NCI-H345 (cell line): ENCODE measurements at places on chromosomes 2 and 18.

DNA sequence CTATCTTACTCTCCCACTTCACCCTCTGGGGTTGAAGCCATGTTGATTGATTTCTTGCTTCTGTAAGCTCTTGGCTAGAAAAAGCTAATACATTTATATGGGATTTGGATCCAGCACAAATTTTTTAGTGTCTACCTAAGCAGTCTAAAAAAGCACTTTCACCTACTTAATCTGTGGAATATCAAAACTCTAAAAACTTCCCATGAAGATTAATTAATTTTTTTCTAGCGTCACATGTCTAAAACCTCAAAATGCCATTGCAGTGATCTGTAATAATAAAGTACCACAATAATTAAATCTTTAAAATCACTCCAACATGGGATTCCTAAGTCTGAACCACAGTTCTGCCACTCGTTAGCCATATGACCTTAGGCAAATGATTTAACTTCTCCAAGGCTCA is 180.1 kb downstream of the EN1 start:
- DNase-seq: no peak

DNA sequence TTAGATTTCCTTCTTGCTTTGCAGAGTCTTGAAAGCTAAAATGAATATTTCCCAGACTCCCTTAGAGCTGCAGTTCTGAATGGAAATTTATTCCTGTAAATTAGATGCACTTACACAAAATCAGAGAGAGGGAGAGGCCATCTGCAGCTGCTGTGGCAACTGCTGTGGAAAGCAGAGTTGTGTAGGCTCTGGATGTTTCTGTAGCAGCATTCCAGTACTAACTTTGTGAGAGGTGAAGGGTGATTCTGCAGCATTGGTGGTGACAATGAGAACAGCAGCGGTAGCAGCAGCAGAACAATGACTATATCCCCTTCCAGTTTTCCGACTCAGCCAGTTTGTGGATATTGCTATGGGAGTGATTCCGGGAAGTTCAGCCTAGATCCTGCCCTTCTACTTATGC is 433.0 kb upstream of the REG3G start:
- DNase-seq: no peak

GRCh38 chr2:159349674-159350299 is 63.3 kb upstream of the WDSUB1 start:
- no peak for DNase-seq

DNA sequence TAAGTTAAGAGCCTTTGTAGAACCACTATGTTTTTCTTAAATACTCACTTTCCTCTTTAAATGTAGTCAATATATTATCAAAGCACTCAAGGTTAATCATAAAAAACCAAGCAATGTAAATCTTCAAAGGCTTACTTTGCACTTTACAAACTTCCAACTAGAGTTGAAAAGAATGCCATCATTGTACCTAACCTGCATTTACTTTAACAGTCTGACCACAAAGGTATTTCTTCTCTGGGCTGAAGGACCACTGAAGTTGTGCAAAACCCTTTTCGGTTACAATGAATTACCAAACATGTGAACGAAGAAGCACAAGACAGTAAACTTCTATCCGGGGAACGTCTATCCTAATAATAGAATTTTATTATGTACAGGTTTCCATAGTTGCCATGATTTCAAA is 3.0 kb downstream of the HNRNPLL start:
- DNase-seq: no peak

DNA sequence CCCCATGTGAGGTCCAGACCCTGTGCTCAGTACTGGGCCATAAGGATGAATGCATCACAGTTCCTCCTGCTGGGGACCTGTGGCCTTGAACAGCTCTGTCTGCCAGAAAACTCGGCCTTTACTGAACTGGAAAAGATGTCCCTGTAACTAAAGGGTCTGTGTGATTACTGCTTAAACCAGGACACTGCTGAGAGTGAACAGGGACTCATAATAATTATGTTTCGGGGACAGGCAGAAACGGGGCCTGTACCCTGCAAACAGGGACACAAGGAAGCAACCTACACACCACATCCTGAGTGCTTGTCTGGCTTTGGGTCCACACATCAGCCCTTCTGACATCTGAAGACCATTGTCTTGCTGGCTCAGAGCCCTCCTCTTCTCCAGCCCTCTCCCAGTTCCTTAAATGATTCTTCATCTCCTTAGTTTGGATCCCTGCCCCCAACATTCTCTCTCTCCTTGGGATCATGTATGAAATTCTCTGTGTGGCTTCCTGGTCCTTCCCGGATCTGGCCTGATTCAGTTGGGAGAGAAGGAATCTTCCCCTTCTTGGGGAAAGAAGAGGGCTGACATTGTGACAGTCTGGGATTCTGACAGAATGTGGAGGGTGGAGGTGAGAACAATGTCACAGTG is 248.0 kb downstream of the MYCN start:
- DNase-seq: no peak

- DNase-seq: peak; percentile 0
These were observed 7.4 kb upstream of the SLC16A14 start for GRCh38 chr2:230075988-230076631.

- DNase-seq: peak; percentile 42
These were observed 68.6 kb downstream of the ZBTB7C start for GRCh38 chr18:48340560-48340959.

GRCh38 chr18:42471885-42472284 is 516.9 kb downstream of the PIK3C3 start:
- no peak for DNase-seq

GRCh38 chr2:130351711-130352110 is 4.1 kb upstream of the PTPN18 start:
- no peak for DNase-seq

DNA sequence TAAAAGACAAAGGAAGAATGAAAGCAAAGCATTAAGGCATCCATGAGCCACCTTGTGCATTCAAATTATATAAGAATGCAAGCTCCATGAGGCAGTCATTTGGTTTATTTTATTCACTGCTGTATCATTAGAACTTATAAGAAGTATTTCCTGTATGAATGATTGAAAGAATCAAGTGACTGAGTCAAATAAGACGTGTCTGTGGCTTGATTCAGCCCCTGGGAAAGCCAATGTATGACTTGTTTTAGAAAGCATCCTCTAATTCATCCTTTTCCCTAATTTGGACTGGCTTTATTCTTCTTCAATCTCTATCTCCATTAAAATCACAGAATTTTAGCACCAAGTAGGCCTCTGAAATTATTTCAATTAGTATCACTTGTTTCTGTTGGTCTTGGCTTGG is 461.1 kb downstream of the LPIN1 start:
- DNase-seq: no peak

DNA sequence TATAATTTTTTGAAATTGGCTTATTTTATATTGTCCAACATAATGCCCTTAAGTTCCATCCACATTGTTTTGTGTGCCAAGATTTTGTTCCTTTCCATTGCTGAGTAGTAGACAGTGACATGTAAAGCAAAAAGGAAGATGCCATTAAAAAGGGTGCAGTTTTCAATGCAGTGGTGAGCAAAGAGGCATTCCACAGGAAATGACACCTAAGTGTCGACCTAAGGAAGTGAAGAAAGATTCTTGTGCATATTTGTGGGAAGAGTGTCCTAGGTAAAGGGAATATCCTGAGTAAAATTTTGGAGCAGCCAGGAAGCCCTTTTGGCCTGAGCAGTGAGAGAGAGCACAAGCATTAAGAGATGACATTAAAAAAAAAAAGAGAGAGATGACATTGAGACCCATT is 1099.9 kb downstream of the DPP10 start:
- DNase-seq: no peak

DNA sequence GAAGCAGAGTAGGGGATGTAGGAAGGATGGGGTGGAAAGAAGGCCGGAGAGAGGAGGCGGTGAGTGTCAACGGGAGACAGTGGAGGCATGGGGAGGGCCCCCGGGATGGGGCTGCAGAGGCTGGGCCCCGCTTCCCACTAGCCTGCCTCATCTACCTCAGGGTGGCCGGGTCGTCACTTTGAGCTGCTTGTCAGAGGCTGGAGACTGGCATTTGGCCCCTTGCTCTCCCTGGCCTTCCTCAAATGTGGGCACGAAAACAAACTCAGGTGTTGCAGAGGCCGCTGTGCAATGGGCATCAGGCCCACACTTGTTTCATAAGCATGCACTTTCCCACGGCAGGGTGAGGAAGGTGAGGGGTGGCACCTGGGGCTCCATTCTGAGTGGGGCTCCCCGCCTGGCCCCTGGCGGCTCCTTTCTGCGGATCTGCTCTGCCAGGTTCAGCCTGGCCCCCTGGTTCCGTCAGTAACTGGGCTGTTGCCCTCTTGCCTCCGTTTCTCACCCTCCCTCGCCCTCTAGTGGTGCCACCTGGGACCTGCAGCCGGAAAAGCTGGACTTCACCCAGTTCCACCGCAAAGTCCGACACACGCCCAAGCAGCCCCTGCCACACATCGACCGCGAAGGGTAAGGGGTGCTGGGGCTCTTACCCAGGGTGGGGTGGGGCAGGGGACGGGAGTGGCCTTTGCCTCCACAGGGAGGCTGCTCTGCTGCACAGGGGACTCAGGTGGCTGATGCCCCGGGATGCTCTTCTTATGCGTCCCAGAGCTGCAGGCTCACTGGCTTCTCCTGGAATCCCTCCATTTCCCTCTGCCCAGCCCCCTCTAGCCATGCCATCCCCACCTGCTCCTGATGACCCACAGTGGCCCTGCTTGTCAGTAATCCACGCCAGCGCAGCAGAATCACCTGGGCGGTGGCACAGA is 125.4 kb downstream of the CTIF start:
- DNase-seq: peak; percentile 53

GRCh38 chr2:196758474-196759377 is 40.8 kb downstream of the GTF3C3 start:
- DNase-seq: peak; percentile 3

- no peak for DNase-seq
These were observed 397.8 kb downstream of the NBAS start for GRCh38 chr2:15163326-15163725.

DNA sequence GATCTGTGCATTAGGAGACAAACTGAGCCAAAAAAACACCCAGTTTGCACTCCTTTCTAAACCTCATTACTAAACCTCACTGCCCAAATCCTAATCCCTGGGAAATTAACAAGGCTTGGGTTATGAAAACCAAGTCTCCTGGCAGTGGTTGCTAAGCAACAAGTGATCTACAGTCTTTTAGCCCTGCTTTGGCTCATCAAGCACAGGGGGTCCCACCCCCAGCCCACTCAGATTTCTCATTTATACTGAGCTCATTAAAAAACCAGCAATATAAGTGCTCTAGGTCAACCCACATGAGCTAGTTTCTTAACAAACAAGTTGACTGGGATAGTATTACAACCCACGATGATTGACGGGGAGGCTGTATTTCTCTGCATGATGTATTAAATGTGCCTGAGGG is 18.4 kb downstream of the DNER start:
- DNase-seq: no peak

DNA sequence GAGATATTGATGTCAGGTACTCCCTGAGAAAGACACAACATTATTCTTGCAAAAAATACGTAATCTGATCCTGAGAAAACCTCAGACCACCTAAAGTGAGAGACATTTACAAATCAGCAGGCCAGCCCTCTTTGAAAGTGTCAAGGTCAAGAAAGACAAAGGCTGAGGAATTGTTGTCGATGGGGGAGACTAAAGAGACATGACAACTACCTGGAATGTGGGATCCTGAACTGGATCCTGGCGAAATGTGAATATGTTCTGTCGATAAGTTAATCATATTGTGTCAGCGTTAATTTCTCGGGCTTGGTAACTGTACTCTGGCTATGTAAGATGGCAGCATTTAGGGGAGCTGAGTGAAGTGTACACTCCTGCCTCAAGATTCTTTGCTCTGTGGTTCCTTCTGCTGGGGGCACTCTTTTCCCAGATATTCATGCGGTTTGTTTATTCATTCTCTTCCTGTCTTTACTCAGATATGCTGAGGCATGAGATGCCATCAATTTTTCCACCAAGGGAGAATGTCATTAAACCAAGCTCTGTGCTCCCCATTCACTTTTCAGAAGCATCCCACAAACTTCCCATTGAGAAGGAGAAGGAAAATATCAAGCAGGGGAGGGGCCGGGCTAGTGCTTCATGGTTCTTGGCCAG is 154.9 kb downstream of the CAPN13 start:
- DNase-seq: no peak

DNA sequence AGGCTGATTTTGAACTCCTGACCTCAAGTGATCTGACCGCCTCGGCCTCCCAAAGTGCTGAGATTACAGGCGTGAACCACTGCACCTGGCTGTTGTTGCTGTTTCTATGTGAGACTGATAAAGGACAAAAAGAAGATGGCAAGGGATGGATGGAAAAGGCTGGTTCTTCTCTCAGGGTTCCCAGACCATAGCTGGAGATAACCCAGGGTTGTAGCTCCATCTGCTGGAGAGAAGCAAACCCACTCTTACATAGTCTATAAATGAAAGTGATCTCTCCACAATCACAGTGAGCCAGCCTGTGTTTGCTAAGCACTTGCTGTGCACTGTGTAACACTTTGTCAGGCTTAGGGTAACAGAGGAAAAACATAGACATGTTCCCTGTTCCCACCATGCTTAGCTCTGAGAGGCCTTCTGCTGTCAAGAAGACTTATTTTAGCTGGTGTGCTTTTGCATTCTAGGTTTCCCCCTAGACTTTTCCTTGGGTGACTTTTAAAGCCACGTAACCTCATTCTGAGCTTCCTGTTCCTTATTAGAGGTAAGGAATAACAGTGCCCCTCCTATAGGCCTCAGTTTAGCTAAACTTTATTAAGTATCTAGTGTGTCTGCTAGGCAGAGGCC is 49.7 kb downstream of the LIMS1 start:
- DNase-seq: peak; percentile 79

- DNase-seq: no peak
These were observed 23.4 kb upstream of the PAX3 start for GRCh38 chr2:222322236-222322635.

DNA sequence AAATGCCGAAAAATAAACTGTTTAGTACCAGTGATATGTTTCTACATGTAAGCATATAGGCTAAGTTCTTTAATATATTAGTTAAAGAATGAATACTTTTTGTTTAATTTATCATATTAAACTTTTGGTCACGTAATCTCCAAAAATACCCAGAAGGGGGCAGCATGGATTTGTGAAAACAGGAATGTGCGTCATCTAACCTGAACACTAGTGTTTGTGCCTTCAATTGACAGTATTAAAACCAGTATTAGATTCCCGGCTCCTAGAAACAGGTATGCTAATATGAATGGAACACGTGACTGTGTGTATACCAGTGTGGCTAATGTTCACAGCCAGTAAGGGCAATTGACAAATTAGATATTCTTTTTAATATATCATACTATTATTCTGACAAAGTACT is 51.8 kb downstream of the WDR7 start:
- peak; percentile 35 for DNase-seq

GRCh38 chr2:130966775-130967490 is 126.3 kb downstream of the FAM168B start:
- DNase-seq: no peak

GRCh38 chr2:54401554-54401953 is 54.6 kb upstream of the SPTBN1 start:
- no peak for DNase-seq

DNA sequence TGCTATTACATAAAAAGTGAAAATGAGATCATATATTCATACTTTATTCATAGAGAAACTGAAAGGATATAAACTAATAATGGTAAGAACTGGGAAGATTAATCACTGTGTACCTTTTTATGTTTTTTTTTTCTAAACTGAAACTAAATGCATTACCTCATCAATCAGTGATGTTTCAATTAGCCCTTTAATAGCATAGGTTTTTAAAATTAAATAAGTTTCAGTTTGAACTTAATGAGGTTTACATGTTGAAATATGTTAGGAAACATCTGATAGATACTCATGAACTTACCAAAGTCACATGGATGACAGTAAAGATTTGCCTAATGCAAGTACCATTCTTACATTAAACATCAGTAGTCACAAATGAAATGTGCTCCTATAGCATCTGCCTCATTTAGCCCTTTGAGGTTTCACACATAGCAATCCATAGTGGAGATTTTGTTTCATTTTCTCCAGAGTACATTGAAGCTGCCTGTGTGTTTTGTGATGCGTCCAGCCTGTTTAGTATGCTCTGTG is 8.9 kb downstream of the MAPRE2 start:
- no peak for DNase-seq
